Activated CD4-positive, alpha-beta T cell treated with anti-CD3 and anti-CD28 coated beads, Interleukin-2, amount 50 U/mL, for 1 hour (primary cell): ENCODE measurements at places on chromosomes 16 and 17.
A peak's percentile ranks its signal among the peaks of the same experiment; 100 is the strongest.

DNA sequence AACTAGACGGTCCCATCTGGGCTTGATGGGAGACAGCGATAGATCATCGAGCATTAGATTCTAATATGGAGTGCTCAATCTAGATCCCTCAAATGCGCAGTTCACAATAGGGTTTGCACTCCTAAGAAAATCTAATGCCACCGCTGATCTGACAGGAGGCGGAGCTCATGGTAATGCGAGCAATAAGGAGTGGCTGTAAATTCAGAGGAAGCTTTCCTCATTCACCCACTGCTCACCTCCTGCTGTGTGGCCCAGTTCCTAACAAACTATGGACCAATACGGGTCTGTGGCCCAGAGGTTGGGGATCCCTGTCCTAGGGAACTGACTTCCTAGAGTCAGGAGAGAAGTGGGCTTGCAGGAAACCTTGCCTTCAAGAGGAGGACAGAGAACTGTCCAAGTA, 25.2 kb upstream of the AMZ2 start:
- no peak for DNase-seq

DNA sequence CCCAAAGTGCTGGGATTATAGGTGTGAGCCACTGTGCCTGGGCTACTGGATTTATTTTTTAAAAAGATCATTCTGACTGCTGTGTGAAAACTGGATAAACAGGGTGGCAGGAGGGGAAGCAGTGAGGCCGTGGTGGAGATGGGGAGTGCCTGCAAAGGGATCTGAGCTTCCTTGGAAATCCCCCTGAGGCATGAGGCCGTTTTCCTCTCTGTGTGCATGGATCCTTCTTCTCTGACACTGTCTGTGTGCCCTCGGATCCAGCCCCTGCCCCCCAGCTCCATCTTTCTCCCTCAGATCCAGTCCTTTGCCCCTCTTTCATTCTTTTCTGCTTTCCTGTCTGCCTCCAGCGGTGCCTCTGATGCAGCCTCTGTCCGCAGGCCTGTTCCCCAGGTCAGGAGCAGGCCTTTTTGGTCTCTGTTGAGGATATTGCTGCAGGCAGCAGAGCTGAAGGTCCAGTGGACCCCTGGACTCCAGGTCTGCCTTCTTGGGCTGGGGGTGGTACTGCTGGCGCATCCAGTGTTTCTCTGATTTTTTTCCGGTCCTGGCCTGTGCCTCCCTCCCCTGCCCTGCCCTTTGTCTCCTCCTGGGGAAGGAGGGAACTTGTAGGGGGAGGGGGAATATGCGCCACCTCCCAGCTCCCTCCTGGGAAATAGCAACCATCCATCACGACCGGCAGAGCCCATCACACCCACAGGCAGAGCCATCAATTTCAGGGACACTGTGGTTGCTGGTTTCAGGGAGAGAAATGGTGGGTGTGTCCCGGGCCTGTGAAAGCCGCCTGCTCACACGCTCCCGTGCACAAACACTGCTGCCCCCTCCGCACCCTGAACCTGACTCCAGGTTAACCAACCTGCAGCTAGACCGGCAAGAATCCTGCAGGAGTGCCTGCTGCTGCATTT, 17.0 kb downstream of the MGAT5B start:
- DNase-seq = no peak

DNA sequence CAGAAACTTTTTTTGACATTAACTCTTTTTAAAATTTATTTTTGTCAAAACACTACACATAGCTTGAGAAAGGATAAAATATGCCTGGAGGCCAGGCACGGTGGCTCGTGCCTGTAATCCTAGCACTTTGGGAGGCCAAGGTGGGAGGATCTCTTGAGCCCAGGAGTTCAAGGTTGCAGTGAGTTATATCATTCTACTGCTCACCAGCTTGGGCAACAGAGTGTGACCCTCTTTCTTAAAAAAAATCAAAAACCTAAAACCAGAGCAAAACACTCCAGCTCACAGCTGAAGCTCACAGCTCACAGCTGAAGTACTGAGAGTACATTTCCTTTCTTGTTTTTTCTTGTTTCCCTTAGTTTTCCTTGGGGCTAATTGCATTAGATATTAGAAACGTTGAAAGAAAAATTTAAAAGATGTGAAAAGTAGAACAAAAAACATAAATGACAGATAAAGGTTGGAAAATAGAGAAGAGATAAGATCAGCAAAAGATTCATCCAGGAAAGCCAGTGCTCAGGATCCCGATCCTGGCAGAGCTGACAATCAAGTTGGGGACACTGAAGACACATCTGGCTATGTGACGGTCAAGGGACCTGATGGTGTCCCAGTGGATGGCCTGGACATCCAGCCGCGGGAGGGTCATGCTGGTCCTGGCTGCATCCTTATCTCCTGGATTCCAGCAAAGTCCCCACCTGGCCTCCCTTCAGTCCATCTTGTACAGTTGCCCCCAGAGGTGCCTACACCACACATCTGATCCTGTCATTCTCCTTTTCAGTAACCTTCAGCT, 9.8 kb downstream of the CHST6 start:
- DNase-seq = no peak

GRCh38 chr16:4002121-4002520, 114.1 kb downstream of the ADCY9 start:
- no peak for DNase-seq

- DNase-seq = no peak
Observed at GRCh38 chr17:68704871-68705713, 103.9 kb upstream of the FAM20A start.

DNA sequence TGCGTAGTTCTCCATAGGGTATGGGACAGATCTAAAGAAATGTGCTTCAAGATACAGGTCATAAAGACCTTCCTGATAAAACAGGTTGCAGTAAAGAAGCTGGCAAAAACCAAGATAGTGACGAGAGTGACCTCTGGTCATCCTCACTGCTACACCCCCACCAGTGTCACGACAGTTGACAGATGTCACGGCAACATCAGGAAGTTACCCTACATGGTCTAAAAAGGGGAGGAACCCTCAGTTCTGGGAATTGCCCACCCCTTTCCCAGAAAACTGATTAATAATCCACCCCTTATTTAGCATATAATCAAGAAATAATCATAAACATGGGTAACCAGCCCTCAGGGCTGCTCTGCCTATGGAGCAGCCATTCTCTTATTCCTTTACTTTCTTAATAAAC, 46.3 kb downstream of the CLEC19A start:
- no peak for DNase-seq

DNA sequence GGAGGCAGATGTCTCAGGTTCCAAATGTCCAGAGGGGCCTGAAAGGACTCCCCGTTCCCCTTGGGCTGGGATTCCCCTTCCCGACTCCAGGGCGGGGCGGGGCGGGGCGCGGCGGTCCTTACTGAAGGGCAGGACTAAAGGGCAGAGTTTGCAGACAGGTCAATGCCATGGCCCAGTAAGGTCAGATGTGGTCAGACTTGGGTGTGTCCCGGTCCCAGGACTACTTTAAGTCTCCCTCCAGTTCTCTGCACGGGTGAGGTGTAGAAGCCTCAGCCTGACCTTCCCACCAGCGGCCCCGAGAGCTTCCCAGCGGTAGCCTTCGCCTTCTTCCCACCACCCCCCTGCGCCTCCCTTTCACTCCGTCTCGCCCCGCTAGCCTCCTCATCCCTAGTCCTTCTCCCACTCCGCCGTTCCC, 532 bp downstream of the KDM6B start:
- peak; percentile 52 for DNase-seq

- peak; percentile 59 for DNase-seq
Observed at GRCh38 chr17:30363715-30364202, 15.0 kb upstream of the CPD start.

- no peak for DNase-seq
Observed at GRCh38 chr16:4918781-4919251, 18.1 kb downstream of the PPL start.

GRCh38 chr16:19375561-19376158, 42.0 kb upstream of the TMC5 start:
- DNase-seq = peak; percentile 1

DNA sequence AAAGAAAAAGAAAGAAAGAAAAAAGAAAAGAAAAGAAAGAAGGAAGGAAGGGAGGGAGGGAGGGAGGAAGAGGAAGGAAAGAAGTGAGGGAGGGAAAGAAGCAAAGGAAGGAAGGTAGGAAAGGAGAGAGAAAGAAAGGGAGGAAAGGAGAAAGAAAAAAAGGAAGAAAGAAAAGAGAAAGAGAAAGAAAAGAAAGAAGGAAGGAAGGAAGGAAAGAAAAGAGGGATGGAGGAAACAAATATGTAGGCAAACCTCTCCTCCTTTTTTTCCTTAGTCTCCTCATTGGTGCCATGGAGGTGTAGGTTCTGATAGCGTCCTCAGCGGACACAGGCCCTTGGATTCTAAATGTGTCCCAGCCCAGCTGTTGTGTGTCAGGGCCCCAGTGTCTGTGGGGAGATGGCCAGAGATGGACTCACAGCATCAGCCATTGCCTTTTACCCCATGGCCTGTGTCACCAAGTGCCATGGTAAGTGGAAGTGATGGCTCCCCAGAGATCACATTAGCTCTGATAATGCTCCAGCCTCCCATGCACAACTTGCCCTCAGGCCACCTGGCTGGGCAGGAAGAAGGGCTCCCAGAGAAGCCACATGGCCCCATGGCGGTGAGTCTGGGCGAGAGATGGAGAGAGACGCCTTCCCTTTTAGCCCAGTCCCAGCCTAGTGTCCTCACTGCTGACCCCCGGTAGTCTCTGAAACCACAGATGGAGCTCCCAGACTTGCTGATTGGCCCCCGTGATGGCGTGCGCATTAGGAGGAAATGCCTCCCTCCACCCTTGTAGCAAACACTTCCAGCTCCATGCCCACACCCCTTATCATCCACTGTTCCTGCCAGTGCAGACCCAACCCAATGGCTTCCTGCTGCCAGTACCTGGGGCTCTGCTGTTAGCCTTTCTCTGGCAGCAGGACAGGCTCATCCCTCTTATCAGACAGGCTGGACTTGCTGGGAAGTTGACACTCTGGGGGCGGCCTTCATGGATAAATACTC, 3.7 kb upstream of the SLC6A2 start:
- DNase-seq = no peak

- DNase-seq = no peak
Observed at GRCh38 chr17:35368081-35368830, 5.2 kb downstream of the SLFN11 start.

DNA sequence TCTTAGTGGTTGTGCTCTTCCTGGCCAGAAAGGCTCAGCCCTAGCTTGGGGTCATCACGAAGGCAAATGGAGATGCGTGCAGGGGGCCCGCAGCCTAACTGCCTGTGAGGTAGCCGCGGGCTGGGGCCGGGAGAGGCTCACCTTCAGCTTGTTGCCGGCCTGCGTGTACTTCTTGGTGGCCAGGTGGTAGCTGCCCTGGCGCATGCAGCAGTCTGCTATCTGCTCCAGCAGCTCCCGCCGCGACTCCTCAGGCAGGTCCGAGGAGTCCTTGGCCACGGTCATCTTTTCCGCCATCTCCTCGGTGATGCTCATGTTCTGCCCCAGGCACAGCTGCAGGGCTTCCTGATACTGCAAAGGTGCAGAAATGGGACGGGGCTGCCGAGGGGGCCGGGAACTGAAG, 13.0 kb upstream of the TMEM204 start:
- DNase-seq = no peak

DNA sequence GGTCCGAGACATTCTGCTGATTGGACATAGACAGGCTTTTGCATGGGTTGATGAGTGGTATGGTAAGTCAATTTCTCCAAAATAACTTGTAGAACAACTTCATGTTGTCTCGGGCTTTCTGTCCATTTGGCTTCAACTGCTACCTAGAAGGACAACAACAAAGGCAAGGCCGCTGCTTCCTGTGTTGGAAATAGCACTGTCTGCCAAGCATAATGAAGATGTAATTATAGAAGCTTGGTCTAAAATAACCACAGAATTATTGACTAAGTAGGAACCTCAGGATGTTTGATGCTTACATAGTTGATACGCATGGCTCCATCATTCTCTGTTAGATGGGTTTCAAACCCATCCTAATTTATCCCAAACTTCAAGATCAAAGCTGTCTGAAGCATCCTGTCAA, 42.3 kb upstream of the NOL11 start:
- DNase-seq = no peak

- no peak for DNase-seq
Observed at GRCh38 chr16:78961464-78961863, 639.1 kb downstream of the MAF start.

GRCh38 chr17:59492091-59492451, 73.3 kb upstream of the DHX40 start:
- DNase-seq = no peak

DNA sequence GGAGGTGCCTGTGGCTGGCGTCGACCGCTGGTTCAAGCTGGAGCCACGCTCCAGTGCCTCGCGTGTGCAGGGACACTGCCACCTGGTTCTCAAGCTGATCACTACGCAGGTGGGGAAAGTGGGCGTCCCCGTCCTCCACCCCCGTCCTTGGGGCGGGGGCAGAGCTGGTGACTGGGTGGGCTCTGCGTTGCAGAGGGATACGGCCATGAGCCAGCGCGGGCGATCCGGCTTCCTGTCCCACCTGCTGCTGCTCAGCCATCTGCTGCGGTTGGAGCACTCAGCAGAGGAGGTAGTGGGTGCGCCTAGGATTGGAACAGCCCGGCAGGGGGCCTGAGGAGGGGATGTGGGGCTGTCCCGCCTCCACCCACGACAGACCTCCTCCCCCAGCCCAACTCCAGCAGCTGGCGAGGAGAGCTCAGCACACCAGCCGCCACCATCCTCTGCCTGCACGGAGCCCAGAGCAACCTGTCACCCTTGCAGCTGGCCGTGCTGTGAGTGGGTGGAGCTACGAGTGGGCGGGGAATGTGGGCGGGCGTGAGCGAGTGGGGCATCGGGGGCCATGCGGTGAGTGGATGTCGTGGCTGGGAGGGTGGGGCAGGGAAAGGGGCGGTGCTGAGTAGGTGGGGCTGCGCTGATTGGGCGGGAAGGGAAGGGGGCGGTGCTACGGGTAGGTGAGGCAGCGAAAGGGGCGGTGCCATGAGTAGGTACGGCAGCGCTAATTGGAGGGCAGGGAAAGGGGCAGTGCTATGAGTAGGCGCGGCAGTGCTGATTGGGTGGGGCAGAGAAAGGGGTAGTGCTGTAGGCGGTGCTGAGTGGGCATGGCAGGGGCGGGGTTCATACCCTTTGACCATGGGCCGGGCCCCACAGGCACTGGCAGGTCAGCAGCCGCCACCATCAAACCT, 8.9 kb downstream of the TSR3 start:
- DNase-seq = peak; percentile 98

DNA sequence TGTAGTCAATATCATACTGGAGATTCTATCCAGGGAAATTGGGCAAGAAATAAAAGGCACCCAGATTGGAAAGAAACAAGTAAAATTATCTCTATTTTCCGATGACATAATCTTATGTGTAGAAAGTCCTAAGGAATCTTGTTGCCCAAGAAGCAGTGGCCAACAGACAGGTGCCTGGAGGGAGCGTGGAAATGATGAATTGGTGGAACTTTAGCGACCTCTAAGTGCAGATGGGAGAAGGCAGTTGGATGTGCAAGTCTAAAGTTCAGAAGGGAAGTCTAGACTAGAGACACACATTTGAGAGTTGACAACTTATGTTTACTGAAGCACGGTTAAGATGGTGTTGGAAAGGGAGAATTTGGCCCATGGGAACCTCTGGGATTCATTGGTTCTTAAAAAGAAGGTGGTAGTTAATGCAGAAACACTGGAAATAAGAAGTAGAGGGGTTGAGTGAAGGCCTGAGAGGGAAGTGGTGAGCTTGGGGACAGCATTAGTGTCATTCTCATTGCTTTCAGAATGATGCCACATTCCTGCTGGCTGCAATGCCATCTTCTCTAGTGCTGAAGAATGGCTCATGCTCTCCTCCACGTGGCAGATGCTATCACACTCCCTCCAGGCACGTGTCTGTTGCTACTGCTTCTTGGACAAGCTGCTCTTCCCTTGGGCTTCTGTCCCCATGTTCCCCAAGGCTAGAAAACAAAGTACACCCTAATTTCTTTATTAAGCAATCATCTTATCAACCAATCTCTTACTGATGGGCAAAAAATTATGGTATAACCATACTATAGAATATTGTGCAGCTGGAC, 24.0 kb downstream of the TAT start:
- no peak for DNase-seq
